Activated CD4-positive, alpha-beta memory T cell treated with anti-CD3 and anti-CD28 coated beads, Interleukin-2, amount 10 ng/mL, durations not matched to agents 7 days and 5 days (primary cell): ENCODE measurements at places on chromosomes 6 and 20. TPM values are rescaled to one million over a fixed set of nuclear protein-coding genes. Genes with fewer than 3 reads are reported as not detected.

The CST7 gene
- total RNA-seq: 182 TPM

The AIF1 gene
- 11.3 TPM for total RNA-seq

The LPA gene
- total RNA-seq: not detected

The IP6K3 gene
- not detected for total RNA-seq

- no peaks in the 10 kb centered on the region for H3K36me3 ChIP-seq
- peaks cover 6% of the 10 kb centered on the region for H3K4me1 ChIP-seq
- no peak overlapping the region for H3K27ac ChIP-seq
- no peak overlapping the region for H3K4me3 ChIP-seq
These were observed 210.8 kb upstream of the FUT9 start for GRCh38 chr6:95804847-95805541.

DNA sequence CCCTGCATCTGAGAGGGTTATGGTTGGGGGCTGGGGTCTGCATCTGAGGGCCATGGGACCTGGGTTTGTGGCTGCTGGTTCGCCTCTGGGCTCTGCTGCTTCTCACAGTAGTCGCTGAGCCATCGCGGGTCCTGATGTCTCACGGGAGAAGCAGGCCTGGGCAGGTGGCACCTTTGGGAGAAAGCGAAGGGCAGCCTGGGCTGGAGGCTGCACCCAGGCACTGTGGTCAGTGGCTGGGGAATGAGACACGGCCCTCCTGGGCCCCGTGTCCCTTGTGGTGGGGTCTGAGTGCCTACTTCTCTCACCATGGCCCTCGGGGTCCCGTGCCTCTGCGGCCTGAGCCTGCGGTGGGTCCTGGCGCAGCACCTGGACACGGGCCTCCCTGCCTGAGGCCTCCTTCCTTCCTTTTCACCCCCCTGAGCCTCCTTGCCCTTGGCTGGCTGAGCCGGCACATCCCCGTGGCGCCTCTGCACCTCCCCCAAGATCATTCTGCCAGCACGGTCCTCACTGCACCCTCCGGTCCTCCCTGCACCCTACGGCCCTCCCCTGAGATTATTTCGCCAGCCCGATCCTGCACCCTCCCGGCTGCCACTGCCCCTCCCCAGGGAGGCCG, 206.0 kb downstream of the ERMARD start:
- no peaks in the 10 kb centered on the region for H3K36me3 ChIP-seq
- no peak overlapping the region for H3K4me3 ChIP-seq
- no peak overlapping the region for H3K27ac ChIP-seq
- H3K4me1 ChIP-seq: peaks cover 3% of the 10 kb centered on the region
- no peak for DNase-seq

GRCh38 chr6:134574491-134574890, 256.6 kb upstream of the SGK1 start:
- H3K4me1 ChIP-seq: peaks cover 10% of the 10 kb centered on the region
- H3K27me3 ChIP-seq: peaks cover 4% of the 10 kb centered on the region
- no peak overlapping the region for H3K4me3 ChIP-seq
- peaks cover 9% of the 10 kb centered on the region for H3K36me3 ChIP-seq
- no peak overlapping the region for H3K27ac ChIP-seq

GRCh38 chr6:143555582-143555981, 44.1 kb upstream of the FUCA2 start:
- H3K27ac ChIP-seq: no peak overlapping the region

- no peak overlapping the region for H3K4me3 ChIP-seq
- H3K27ac ChIP-seq: no peak overlapping the region
- no peaks in the 10 kb centered on the region for H3K36me3 ChIP-seq
- peaks cover 2% of the 10 kb centered on the region for H3K27me3 ChIP-seq
These were observed 251.5 kb downstream of the SOX4 start for GRCh38 chr6:21845018-21845417.

DNA sequence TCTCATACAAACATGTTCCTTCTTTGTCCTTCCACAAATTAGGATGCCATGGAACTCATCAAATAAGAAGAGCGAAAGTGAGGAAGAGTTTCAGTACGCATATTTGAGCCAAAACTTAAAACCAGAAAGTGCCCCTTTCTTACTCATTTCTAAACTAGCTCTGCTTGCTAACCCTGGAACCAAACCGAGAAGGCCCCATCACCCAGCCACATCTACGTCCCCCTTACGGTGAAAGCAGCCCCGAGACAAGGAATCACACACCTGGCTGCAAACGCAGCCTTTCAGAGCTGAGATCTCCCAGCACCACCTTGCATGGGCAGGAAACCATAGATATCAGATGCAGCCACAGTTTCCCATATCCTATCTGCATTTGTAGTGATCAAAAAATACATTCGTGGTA, 28.5 kb downstream of the TRERF1 start:
- peaks cover 58% of the 10 kb centered on the region for H3K4me1 ChIP-seq
- H3K27ac ChIP-seq: peak overlapping the region; percentile 50
- peaks cover 2% of the 10 kb centered on the region for H3K27me3 ChIP-seq
- peak; percentile 47 for DNase-seq
- peak overlapping the region; percentile 43 for H3K4me3 ChIP-seq

GRCh38 chr20:49248301-49248700, 29.1 kb downstream of the DDX27 start:
- DNase-seq: no peak
- peaks cover 64% of the 10 kb centered on the region for H3K36me3 ChIP-seq
- H3K4me3 ChIP-seq: no peak overlapping the region
- H3K27me3 ChIP-seq: no peaks in the 10 kb centered on the region
- no peak overlapping the region for H3K27ac ChIP-seq

DNA sequence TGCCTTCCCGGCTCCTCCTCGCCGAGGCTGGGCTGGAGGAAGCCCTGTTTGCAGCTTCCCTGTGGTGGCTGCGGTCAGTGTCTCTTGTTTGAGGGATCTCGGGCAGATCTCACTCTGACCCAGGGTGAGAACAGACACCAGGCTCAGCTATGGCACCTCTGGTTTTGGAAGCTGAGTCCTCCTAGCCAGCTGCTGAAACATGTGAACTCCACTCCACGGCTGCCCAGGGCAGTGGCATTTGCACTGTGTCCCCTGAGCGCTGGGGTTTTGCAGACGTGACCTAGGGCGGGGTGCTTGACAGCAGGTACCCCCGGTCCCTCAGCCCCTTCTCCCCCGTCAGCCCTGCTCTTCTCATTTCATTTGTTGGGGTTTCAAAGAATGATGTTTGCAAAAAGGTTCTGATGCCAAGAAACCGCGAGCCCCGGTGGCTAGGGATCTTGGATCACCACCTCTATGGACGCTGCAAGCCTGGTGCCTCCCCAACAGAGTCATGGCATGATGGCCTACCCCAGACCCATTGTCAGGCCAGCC, 55.0 kb upstream of the DACT2 start:
- DNase-seq: no peak
- H3K36me3 ChIP-seq: no peaks in the 10 kb centered on the region
- H3K27me3 ChIP-seq: peaks cover 2% of the 10 kb centered on the region

GRCh38 chr6:114008331-114008730, 37.4 kb upstream of the HDAC2 start:
- no peak for DNase-seq
- no peak overlapping the region for H3K4me3 ChIP-seq
- peaks cover 12% of the 10 kb centered on the region for H3K4me1 ChIP-seq
- H3K27me3 ChIP-seq: peaks cover 17% of the 10 kb centered on the region
